Suppressor macrophage treated with lipopolysaccharide for 4 hours (primary cell): ENCODE measurements at places on chromosomes 7 and 10.
A peak's percentile ranks its signal among the peaks of the same experiment; 100 is the strongest.

GRCh38 chr7:43621729-43622448, 39.0 kb downstream of the STK17A start:
- no peak for DNase-seq

DNA sequence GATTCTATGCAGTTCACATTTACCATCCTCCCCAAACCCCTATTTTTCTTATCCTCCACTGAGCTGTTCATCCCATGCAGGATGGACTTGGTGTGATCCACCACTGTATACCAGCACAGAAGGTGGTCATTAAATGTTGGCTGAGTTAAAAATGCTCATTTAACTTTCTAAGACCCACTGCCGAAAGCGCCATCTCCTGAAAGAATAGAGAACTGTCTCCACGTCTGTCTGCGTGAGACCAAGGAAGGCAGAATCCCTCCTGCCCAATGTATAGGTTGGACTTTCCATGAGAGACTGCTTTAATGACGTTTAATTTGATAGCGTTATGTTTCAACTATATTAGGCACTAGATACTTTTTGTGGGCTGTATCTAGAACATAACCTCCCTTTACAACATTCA, 124.3 kb downstream of the GPAM start:
- no peak for DNase-seq

GRCh38 chr10:35336921-35337823, 863 bp downstream of the CCNY start:
- DNase-seq: peak; percentile 35

- peak; percentile 67 for DNase-seq
Observed at GRCh38 chr7:87312215-87312865, 33.1 kb upstream of the CROT start.

DNA sequence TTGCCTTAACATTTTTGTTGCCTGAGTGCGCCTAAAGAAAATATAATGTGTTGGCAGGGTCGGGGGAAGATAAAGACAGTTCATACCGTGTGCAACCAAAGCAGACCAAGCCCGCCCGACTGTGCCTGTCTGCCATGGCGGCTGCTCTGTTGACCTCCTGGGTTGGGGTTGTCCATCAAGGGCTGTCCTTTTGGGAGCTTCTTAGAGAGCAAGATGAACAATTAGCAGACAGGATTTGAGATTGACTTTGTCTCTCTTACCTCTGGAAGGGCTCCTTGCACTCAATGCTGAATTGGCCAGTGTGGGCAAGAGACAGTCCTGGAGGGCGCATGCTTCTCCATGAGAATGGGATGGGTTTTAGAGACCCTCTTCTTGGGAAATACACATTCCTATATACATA, 319.6 kb downstream of the GLRX3 start:
- DNase-seq: no peak

- no peak for DNase-seq
Observed at GRCh38 chr7:121279822-121280221, 49.0 kb upstream of the WNT16 start.
